Motor neuron (in vitro differentiated cells): ENCODE measurements at places on chromosomes 3 and 15.

DNA sequence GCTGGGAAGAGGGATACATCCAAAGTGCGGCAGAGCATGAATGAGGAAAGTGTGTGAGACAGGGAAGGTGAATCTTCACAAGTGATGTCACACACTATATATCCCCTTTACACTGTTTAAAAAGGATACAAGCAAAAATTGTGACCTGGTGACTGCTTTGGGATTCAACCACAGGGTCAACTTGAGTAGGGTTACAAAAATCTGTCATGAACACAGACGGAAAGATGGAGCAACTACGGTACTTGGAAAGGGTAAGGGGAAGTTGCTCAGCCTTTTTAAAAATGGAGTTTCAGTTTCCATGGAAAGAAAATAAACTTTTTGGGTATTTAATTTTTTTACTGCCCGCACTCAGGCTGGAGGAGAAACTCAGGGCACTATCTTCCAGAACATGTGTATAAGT is 60.3 kb downstream of the B3GNT5 start:
- no peak for ATAC-seq

- no peak for ATAC-seq
Observed at GRCh38 chr3:73403444-73403843, 221.3 kb downstream of the PDZRN3 start.

GRCh38 chr15:91630090-91630489 is 223.4 kb upstream of the SLCO3A1 start:
- no peak for ATAC-seq

DNA sequence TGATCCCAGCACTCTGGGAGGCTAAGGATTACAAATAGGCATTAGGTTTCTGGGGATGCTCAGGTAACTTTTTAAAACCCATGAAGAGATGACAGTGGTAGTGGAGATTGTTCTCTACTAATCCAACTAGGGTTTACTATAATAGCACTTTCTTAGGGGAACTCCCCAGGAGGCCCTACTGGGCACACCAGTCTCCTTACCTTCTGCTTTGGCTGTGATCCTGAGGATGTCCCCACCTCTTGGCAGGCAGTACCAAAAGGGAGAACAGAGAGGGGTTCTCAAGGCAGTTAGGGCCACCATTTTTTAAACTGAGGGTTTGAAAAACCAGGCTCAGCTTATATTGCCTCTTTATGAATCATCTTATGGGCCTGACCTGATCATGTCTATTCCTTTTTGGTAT is 15.0 kb upstream of the FBXL22 start:
- no peak for ATAC-seq

GRCh38 chr15:69265347-69265955 is 33.3 kb upstream of the PAQR5 start:
- ATAC-seq: no peak

DNA sequence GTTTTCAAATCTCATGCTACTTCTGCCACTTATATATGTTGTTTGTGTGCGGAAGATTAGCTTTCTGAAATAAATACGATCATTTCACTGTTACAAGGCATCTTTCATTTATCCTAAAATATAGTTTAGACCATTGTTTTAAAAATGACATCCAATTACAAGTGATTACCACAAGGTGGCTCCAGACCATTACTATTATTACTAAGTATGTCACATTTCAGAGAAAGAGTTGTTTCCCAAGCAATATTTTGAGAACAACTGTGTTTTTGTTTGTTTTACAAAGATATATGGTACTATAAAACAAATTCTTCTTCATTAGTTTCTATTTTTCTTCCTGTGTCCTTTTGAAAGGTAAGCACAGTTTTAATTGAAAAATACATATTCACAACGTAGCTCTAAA is 136.0 kb upstream of the RAP2B start:
- ATAC-seq: no peak

DNA sequence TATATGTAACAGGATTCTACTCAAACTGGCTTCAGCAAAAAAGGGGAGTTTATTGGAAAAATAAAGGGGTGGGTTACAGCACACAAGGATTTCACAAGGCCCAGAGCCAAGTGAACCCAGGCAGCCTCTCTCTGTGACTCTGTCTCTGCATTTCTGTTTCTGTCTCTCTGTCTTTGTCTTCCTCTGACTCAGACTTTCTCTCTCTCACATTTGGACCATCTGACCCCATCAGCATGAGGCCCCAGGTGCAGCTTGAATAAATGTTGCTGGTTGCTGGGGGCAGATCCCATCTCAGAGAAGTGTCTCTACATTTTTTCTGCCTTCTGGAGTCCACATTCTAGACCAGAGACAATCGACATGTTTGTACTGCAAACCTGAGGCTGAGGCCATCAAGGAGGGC is 45.0 kb downstream of the RPLP1 start:
- ATAC-seq: peak; percentile 62

DNA sequence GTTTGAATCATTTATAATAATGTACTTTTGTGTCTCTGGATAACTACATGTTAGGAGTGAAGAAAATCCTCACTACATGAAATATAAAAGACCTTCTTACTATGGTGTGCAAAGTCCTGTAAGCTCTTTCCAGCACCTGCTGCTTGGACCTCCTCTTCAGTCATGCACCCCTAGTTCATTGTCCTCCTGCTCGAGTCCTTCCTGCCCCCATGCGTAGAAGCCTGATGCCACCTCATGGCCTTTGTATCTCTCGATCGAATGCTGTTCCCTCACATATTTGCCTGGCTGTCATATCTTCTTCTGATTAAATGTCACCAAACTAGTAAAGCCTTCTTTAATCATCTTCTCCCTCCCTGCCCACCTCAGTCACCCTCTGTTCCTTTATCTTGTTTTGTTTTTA is 49.9 kb upstream of the SUCLG2 start:
- no peak for ATAC-seq

GRCh38 chr15:74655424-74655823 is 39.8 kb downstream of the CLK3 start:
- ATAC-seq: peak; percentile 13

- no peak for ATAC-seq
Observed at GRCh38 chr3:152811974-152812760, 22.8 kb upstream of the P2RY1 start.

- no peak for ATAC-seq
Observed at GRCh38 chr3:18703798-18704197, 278.7 kb upstream of the SATB1 start.
